ENCODE measurements at places on chromosomes 1 and 21.

DNA sequence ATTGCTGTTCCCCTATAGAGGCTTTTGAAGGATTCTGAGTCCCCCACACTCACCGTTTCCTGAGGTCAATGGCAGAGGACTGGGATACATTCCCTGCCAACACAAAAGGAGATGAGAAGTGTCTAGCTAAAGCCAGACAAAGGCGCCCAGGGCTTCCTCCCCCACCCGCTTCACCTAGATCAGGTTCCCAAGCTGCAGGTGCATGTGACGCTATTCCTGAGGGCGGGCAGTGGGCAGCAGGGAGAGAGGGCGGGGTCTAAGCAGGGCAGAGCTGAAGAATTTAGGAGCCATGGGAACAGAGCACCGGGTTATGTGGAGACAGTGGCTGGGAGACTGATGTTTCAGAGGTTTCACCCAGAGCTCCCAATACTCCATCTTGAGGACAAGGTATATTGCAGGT is 6.0 kb upstream of the ARHGEF2 start:
- peak; percentile 76 for DNase-seq

- DNase-seq: no peak
These were observed 38.7 kb downstream of the CFH start for GRCh38 chr1:196690582-196690981.

DNA sequence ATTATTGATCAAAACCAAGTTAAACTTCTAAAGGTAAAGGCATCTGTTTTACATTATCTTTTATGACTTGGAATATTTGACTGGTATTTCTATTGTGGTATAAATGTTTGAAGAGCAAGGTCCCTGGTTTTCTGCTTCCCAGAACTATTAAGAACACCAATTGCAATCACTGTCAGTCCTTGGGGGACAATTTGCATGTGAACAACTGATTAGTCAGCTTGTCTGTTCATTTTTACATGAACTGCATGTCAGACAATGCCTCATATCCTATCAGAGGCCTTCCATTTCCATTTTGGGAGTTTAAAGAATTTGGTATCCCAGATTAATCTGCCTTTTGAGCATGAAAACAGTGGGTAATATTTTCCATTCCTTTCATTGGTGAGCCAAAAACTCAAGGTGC is 654.9 kb upstream of the USP24 start:
- DNase-seq: no peak

DNA sequence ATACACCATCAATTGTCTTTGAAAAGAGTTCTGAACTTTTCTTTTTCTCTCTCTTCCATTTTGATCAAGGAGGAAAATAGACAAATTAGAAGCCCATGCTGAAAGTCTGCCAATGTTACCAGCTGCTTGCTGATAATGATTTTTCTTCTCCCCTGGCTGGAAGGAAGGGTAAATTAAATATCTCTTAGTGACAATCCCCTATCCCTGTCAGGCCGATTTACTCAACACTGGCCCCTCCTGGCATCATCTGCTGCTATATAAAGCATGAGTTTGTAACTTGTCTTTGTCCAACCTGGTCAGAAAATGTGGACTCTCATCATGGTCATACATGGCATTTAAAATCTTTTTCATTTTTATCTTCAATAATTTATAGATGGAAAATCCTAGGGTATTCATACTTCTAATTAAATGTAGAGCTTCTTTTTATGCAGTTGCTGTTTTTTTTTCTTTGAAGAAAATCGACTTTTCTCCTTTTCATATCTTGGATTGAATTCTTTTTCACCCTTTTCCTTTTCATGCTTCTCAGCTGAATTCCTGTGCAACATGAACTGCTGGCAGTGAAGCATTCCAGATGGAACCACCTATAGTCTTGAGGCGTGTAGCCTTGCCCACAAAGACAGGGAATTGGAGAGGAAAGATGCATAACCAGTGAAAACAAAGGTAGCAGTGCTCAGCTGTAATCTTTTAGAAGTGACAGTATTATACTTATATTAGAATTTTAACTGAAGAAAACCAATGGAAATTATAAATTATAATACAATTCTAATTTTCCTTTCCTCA is 214.7 kb upstream of the PTGFR start:
- DNase-seq: no peak

DNA sequence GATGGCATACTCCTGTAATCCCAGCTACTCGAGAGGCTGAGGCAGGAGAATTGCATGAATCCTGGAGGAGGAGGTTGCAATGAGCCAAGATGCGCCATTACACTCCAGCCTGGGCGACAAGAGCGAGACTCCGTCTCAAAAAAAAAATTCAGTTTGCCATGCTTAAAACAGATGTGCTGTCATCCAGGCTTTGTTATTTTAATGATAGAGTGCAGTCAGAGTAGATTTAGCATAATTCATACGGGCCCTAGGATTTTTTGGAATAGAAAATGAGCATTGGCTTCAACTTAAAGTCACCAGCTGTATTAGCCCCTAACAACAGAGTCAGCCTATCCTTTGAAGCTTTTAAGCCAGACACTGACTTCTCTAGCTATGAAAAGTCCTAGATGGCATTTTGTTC is 124.6 kb downstream of the RASAL2 start:
- no peak for DNase-seq

- peak; percentile 41 for DNase-seq
These were observed 316 bp downstream of the AP4B1 start for GRCh38 chr1:113904293-113904673.

DNA sequence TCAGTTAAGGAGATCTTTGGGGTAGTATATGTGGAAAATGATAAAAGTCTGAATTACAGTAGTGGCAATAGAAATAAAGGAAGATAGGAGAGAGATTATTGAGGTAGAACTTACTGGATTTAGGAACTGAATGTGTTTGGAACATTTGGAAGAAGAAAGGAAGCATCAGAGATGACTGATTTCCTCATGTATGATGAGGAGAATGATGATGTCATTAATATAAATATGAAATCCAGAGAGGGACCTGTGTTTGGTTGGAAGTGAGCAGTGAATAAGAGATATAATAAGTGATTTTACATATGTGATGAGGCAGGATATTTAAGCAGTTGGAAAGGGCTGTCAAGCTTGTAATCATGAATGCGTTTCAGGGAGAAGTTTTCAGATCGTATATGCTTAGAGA is 86.3 kb downstream of the SYT14 start:
- DNase-seq: no peak

DNA sequence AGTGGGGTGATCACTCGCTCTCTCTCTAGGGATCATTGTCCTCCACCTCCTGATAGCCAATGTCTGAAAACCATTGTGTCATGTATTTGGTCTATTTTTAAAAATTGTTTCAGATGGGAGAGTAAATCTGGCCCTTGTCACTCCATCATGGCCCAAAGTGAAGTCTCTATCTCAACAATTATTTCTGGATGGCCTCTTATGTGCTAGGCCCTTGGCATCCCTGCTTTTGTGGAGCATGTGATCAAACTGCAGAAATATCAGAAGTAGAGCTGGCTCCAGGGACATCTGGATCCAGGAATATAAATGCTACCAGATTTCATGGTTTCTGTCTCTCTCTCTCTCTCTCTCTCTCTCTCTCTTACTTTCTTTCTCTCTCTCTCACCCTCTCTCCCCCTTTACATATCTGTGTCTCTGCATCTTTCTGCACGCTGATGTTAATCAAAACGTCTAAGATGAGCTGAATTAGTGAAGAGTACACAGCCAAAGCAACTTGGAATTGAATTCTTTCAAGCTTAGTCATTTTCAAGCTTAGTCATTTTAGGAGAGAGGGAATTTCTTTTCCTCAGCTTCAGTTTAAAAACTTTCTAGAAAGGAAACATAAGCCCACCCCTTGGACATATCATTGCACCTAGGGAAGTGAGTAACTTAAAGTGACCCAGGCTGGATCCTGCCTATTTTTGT is 47.4 kb upstream of the DOCK7 start:
- DNase-seq: no peak

DNA sequence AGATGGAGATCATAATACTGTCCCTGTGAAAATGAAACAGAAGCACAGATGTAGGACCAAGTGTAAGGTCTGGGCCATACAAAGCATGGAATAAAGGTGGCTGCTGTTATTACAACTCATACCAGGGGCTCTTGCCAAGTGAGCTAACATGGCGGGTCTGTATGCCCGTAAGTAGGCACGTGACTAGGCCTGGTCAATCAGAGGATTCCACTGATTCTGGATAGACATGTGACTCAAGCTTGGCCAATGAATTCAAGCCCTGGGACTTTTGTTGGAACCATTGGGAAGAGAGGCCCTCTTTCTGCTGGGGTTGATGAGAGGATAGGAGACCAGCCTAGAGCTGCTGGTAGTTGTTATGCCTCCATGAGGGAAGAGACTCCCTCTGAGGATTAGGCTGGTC is 47.8 kb upstream of the WNT4 start:
- DNase-seq: no peak

DNA sequence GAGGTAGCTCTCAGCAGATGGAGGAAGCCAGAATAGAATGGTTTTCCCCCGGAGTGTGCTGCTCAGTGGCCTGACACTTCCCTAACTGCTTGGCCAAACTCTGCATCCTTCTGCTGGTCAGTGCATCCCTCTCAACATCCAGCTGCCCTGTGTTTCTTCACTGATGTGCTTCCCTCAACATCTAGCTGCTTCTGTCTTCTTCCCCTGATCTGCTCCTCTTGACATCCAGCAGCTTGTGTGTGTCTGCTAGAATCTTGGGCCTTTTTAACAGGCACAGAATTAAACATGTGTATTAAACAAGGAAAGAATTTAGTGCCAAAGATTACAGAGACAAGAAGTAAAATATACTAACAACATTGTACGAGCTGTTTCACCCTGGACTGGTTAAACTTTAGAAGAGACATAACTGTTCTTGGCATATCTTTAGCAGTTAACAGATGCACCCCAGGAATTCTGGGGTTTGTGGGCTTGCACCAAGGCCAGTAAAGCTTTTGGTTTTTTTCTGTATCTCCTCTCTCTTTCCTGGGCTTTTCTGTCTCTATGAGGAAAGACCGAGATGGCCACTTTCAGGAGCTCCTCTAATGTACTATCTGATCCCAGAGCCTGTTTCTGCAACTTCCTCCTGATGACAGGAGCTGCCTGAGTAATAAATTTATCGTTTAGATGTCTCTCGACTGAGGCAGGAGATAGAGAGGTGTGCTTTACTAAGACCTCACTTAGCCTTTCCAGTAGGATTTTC is 34.8 kb upstream of the HSD3B1 start:
- no peak for DNase-seq

GRCh38 chr1:115927971-115928370 is 48.3 kb upstream of the SLC22A15 start:
- DNase-seq: no peak

DNA sequence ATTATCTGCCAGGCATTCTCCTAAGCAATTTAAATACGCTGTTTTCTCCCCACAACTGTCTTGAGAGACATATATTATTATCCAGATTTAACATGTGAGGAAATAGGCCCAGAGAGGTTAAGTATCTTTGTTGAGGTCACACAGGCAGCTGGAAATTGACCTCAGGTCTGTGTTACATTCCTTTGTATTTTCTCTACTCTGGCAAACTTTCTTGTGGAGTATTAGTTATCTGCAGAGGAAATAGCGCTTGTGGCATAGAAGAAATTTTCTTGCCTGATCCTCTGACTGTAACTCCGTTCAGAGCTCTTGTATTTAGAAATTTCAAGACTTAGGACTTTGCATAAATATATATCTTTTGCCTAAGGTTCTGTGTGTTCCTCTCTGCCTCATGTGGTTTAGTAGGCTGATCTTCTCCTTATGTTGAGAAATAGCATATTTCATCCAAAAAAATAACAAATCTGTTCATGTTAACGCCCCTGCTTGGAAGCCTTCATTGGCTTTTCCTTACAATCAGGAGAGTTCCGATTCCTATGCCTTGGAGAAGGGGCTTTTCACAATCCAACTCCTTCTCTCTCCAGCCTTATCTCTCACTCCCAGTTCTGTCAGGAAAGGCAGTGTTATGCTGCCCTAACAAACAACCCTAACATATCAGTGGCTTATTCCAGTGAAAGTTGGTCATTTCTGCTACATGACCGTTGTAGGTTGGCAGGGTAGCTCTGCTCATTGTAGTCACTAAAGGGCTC is 2.5 kb upstream of the JUN start:
- DNase-seq: no peak

DNA sequence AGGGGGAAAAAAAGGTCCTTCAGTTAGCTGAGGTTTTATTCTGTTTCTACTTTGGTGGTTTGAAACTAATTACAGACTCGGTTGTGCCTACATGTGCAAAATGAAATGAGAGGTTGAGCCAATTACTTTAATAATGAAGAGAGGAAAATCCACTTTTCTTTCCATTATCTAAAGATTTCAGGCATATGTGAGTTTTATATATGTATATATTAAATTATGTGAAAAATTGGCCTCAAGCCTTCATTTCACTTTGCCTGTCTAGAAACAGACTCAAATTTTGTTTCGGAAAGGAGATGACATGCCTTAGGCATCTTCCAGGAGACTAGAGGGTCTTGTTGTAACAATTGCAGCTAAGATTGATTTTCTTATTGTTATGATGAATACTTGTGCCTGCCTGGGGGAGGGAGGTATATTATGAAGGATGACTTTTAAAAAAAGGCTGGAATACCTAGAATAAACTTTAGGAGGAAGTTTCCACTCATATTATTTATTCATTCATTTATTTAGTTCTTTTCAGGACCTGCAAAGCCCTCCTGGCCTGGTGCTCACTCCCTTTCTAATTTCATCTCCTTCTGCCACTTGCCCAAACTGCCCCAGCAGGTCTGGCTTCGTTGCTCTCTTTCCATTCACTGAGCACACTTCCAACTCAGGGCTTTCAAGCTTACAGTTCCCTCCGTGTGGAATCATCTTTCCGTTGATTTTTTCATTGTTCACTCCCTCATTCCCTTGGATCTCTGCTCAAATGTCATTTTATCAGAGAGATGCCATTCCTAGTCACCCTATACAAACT is 94.2 kb upstream of the HOOK1 start:
- DNase-seq: no peak

- no peak for DNase-seq
These were observed 5.5 kb downstream of the C1QTNF12 start for GRCh38 chr1:1240822-1241587.

DNA sequence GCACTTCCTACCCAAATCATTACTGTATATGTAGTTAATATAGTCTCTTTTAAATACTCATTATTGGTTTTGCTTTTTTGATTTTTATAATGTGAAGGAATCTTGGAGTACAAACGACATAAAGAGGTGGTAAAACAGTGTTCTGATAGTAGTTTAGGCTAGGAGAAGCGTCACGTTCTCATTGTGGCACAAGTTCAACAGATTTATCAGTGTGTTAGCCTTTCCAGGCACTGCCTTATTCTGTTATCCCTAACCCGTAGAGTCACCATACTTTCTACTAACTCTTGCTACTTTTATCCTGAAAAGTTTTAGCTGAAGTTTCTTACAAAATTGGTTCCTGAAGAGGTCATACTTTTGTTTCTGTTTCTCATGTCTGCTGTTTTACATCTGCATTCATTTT is 174.6 kb upstream of the CACYBP start:
- no peak for DNase-seq

- DNase-seq: no peak
These were observed 8.7 kb downstream of the TFF3 start for GRCh38 chr21:42306366-42307035.

- no peak for DNase-seq
These were observed 6.6 kb downstream of the C1orf226 start for GRCh38 chr1:162388083-162388594.

- DNase-seq: no peak
These were observed 17.9 kb upstream of the ZBTB21 start for GRCh38 chr21:42027822-42028765.
